Stimulated activated CD4-positive, alpha-beta T cell treated with anti-CD3 and anti-CD28 coated beads, Interleukin-4, amount 100 ng/mL, for 24 hours (primary cell): ENCODE measurements at places on chromosomes 1 and 21.
A peak's percentile ranks its signal among the peaks of the same experiment; 100 is the strongest.

DNA sequence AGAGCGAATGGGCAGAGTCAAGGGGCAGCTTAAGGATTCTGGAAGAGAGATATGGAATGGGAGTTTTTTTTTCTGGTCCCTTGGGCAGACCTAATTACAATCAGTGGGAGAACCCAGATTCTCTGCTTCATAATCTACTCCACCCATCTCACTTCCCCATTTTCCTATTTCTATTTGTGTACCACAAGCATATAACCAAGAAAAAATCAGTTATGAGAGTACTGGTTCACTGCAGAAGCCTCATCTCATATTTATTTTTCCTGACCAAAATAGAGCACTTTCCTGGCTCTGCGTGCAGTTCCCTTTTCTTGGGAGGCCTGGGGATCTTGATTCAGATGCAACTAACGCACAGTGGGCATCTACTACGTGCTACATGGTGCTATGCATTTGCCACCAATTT, 82.2 kb upstream of the SLFNL1 start:
- DNase-seq: no peak

GRCh38 chr1:207815913-207816291, 64.0 kb downstream of the CD46 start:
- peak; percentile 58 for DNase-seq

GRCh38 chr1:229941831-229942230, 125.2 kb upstream of the GALNT2 start:
- DNase-seq: no peak

DNA sequence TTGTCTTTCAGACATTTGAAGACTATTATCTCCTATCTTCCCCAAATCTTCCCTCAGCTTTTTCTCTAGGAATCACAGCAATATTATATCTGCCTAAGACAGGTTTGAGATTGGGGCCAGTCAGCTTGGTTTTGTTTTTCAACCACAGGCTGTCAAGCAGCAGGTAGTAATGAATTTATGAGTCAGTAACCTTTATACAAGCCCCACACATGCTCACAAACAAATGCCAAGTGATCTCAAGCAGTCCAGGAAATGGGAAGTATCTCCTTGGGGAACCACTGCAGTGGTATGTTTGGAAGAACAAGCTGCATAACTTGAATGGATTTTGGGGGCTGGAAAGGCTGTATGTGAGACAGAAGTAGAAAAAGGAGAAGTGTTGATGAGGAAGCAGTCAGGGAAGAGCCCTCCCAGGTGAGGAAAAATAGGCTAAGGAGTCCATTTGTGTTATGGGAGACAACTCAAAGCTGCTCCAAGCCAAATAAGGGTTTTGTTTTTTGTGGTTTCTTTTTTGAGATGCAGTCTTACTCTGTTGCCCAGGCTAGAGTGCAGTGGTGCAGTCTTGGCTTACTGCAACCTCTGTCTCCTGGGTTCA, 2.1 kb downstream of the DHDDS start:
- no peak for DNase-seq

DNA sequence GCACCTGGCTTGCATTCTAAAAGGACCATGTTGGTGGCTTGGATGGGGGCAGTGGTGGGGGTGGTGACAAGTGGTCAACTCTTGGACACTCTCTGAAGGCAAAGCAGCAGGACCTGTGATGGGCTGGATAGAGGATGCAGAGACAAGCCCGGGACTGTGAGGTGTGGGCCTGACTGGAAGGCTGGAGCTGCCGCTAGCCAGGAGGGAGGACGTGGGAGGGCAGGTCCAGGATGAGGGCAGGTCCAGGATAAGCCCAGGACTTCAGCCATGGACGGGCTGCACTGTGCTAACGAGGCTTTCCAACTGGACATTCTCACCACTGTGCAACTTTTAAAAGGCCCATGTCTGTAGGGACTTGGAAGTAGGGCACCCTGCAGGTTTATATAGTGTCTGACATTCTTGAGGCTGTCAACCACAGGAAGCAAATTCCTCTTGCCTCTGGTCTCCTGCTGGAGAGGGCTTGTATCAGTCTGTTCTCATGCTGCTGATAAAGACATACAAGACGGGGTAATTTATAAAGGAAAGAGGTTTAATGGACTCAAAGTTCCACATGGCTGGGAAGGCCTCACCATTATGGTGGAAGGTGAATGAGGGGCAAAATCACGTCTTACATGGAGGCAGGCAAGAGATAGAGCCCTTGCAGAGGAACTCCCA, 8.3 kb upstream of the C1orf167 start:
- no peak for DNase-seq

GRCh38 chr1:11789126-11790067, 16.4 kb downstream of the MTHFR start:
- no peak for DNase-seq

DNA sequence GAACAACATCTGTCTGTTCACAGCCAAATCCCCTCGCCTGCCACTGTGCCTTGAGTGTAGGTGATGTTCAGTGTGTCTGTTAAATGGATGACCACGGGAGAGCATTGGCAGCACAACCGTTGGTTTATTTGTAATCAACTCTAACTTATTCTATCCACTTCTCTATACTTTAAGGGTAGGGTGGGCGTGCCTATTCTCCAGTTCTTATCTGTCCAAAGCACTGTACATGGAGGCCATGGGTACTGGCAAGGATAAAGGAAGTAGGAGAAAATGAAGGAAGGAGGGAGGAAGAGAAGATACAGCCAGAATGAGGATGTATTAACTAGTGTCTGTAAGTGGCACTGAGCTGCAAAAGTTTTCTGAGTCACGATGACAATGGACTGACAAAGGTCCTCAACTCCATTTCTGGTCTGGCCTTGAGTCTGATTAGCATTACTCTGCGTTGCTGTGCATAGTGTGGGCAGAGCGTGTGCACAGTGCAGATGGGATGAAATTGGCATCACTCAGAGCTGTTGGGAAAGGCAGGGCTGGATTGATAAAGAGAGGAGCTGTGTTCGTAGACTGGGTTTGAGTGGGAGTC, 7.1 kb downstream of the RHOU start:
- no peak for DNase-seq

DNA sequence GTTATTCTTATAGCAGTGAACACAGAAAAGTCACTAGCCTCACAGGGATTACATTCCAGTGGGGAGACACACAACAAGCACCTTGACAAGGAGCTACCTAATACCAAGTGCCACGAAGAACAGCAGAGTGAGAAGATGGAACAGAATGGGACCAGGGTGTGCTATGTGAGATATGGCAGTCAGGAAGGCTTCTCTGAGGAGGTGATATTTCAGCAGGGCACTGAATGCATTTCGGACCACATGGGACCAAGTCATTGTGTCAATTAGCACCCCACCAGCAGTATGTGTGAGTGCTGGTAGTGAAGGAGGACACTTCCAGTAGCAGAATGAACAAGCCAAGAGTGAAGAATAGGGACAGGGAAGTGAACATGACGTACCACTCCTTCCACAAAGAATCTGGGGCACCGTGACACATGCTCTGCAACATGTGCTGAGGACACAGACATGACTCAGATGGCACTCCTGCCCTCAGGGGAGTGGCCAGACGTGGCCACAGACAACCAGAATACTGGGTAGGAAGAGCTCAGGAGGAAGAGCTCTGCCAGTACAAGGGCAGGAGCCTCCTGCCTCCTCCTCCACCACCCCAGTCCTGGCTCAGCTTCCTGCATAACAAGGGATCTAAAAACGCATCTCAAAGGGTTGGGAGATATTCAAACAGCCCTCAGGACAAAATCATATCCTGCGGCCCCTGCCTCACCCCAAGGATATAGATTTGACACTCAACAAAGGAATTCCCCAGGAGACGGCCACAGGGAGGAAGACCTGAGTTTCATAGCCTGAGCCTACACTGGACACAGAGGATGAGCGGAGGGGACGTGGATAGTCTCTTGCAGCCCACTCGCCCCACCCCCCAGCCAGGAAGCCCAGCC, 102.5 kb downstream of the TRABD2B start:
- no peak for DNase-seq

DNA sequence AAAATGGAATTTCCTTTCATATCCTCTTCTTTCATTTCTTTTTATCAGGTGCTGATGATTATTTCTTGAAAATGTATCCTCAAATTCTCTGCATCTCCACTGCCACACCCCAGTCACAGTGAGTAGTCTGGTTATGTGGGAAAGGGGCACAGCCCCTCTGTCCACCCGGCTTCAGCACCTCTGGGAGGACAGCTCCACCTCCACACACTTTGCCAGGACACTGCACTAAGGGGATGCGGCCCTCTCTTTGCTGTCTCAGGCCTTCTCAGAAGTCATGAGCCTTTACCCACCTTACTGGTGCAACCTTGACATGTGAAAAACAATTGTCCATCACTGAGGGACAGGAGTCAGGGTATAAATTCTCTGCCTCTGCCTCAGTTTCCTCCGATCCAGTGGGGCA, 433.1 kb downstream of the PCP4 start:
- DNase-seq: no peak

DNA sequence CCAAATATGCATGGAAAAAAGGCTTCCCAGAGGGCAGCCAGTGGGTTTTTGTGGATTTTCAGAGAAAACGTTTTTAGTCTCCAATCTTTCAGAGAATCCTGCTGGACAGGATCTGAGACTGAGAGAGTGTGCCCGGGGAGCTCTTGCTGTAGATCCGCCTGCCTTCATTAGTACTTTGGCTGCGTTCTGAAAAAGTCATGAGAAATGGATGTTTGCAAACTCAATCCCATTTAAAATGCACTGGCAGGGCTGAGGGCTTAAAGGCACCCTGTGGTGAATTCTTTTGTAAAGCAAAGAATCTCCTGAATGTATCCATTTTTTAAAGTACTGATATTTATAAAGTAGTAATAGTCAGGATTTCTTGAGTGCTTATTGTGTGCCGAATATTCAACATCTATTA, 22.2 kb downstream of the FOXD2 start:
- no peak for DNase-seq

DNA sequence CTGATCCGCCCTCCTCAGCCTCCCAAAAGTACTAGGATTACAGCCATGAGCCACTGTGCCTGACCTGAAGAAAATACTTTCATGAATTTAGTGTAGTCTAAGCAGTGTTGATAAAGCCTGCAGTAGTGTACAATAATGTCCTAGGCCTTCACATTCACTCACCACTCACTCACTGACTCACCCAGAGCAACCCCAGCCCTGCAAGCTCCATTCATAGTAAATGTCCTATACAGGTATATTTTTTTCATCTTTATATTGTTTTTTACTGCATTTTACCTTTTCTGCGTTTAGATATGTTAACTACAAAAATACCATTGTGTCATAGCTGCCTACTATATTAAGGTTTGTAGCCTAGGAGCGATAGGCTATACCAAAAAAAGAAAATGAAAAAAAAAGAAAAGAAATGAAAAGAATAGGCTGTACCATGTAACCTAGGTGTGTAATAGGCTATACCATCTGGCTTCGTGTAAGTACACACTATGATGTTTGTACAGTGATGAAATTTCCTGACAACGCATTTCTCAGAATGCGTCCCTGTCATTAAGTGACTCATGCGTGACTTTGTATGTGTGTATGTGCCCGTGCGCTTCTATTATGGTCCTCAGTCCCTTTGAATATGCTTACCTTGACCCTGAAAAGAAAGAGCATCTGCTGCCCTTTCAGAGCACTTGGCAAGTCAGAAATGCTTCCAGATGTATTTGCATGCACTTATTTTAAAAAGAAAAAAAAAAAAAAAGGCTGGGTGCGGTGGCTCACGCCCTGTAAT, 9.2 kb upstream of the SLAMF8 start:
- no peak for DNase-seq

- DNase-seq: no peak
Observed at GRCh38 chr1:209989525-209989924, 51.5 kb downstream of the SYT14 start.

- no peak for DNase-seq
Observed at GRCh38 chr1:36855699-36856494, 178.4 kb downstream of the GRIK3 start.
